ENCODE measurements at places on chromosomes 7 and 10.

GRCh38 chr7:7178081-7178480 lies 4.3 kb upstream of the C1GALT1 start:
- no peak for DNase-seq

- no peak for DNase-seq
These were observed 134.2 kb upstream of the GJD4 start for GRCh38 chr10:35470925-35471315.

DNA sequence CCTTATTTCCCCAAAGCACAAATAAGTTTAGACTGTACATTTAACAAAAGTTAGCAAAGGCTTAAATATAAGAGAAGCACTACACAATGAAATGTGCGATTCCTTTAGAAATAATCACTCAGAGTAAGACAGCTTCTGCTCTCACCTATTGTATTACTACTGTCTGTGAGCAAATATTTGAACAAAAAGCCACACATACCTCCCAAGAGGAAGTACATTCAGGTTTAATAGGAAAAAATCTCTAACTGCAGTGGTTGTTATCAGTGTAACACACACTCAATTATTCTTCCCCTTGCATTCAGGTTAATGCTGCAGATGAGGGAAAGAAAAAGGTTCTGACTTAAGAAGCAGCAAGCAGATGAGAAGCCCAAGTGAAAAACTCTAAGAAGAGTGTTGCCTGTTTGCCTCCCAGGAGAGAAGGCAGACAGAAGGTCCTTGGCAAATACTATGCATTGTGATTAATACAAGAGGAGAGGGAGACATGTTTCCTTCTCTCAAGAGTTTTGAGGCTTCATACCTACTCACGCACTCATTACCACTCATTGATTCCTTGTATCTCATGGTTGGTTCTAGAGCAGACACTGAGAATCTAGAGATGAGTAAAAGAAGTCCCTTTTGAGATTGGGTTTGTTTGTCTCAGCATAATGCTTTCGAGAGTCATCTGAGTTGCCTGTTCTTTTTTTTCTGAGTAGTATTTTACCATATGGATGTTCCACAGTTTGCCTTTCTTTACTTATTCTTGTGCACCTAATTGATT lies 13.6 kb downstream of the GIMAP4 start:
- peak; percentile 75 for DNase-seq

- DNase-seq = no peak
These were observed 24.8 kb upstream of the SLIT1 start for GRCh38 chr10:97210543-97210960.

GRCh38 chr7:47253650-47254080 lies 328.2 kb downstream of the TNS3 start:
- no peak for DNase-seq

GRCh38 chr7:39633563-39634477 lies 10.4 kb downstream of the RALA start:
- no peak for DNase-seq

- DNase-seq = peak; percentile 61
These were observed 94.5 kb downstream of the SEC61G start for GRCh38 chr7:54664235-54665228.

GRCh38 chr10:30789806-30790205 lies 160.3 kb upstream of the LYZL2 start:
- DNase-seq = no peak

Data from NCI-H2029 (cell line).